Activated T-cell treated with anti-CD3 and anti-CD28 coated beads, Interleukin-2, amount 50 U/mL, for 72 hours (primary cell): ENCODE measurements at places on chromosomes 6 and 20.
A peak's percentile ranks its signal among the peaks of the same experiment; 100 is the strongest.

DNA sequence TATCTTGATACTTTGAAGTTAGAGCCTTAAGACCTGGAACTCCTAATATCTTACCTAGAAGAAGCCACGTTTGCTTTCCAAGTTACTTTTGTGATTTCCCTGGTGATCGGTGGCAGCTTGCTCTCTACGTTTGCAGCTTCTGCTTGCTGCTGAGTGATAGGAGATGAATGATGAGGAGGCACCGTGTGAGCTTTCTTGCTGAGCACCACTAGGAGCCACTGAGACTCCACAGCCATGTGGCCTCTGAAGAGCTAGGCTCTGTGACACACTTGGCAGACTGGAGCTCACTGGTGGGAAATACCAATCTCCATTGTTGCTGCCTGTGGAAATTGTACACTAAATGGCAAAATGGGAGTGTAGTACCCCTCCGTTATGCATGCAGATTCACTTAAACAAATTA is 161.8 kb downstream of the IBTK start:
- DNase-seq, result no peak

DNA sequence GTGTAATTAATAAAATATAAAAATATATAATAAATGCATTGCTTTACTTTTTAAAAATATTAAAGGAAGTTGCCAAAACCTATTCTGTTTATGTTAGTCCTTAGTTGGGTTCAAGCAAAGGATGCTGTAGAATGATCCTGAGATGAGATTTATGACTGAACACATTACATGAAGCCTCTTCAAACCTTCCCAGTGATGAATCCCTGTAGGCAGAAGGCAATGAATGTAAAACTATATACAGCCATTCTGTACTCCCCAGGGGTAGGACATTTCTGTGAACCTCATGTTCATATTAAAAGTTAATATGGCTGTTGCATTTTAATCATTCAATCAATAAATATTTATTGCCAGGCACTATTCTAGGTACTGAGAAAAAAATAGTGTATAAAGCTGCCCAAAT is 166.0 kb downstream of the RFPL4B start:
- no peak for DNase-seq

- no peak for DNase-seq
Observed at GRCh38 chr6:167565388-167565787, 240.5 kb downstream of the TTLL2 start.

GRCh38 chr6:27800731-27801373 is 111.3 kb downstream of the OR2B2 start:
- DNase-seq, result no peak

DNA sequence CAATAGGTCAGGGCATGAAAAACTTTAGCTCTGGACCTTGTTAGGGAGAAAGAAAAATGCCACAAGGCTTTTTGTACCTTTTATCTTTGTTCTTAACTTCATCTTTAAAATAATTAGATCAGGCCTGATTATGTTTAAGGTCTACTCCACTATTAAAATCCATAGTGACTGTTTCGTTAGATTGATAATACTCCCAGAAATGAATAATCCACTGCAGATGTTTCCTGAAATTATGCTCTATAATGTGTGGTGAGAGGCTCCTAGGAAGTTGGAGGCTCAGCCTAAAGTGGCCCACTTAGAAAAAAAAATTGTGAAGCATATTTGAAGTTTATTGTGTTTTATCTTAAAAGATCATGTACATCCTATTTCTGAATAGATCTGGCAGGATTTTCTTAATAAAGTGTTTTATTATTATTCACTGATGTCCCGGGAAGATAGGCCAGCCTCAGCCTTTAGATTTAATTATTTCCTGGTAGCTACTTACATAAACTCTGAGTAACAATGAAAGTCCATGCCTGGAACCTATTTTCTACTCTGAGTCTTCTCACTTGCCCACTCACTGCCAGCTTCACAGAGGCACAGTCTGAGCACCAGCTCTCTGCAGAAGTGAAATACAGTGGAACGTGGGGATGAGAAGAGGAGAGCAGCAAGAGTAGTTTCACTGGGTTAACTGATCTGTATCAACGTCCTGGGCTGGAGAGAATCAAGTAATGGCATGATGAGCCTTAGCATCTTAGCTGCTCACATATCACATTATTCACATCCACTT is 126.8 kb upstream of the TMEM170B start:
- DNase-seq, result peak; percentile 30

GRCh38 chr6:112153926-112154607 is 66.7 kb downstream of the FAM229B start:
- DNase-seq, result no peak

DNA sequence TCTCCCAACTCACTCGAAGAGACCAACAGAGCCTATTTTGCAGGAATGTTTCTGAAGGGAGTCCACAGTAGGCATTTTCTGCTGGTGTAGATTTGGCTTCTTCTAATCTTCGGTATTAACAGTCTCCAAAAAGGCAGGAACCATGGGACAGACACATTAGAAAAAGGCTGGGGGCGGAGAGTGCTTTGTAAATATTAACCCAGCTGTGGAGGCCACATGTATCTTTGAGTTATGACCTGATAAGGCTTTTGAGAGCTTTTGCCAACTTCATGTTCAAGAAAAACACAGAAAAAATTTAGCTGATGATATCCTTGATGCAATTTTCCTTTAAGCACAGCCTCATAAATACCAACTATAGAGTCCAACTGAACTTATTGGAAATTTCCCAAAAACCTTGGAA is 119.4 kb upstream of the TSHZ2 start:
- no peak for DNase-seq

DNA sequence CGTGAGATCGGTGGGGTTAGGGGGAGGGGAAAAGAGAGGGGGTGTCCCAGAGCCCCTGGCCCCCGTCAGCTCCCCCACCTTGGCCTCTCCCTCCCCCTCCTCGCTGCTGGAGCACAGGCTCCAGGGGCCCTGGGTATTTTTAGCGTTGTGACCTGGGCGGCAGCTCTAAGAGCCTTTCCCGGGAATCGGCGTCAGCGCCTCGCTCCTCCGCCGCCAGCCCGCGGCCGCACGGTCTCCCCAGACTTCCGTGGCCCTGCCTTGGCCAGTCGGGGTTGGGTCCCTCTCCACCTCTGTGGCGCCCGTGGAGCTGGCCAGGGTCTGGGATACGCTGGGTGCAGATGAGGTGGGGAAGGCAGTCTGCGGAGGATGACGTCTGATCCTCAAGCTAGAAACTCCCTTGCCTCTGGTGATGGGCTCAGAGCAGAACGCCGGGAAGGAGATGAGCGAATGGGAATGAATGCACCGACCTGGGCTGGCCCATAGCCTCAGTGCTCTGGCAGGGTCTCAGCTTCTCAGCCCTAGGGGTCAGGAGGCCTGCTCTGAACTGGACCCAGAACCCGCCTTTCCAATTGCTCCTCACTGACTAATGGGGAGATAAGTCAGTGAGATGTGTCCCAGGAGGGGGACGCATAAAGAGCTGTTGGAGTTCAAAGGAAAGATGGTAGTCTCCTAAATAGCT is 883 bp upstream of the DBNDD2 start:
- peak; percentile 21 for DNase-seq

GRCh38 chr6:33633462-33634158 is 12.5 kb downstream of the ITPR3 start:
- DNase-seq, result peak; percentile 62

GRCh38 chr20:22470620-22471026 is 113.7 kb downstream of the FOXA2 start:
- no peak for DNase-seq

- no peak for DNase-seq
Observed at GRCh38 chr6:118781897-118782296, 112.1 kb upstream of the ASF1A start.

- DNase-seq, result no peak
Observed at GRCh38 chr6:140228491-140228890, 854.0 kb upstream of the CITED2 start.

DNA sequence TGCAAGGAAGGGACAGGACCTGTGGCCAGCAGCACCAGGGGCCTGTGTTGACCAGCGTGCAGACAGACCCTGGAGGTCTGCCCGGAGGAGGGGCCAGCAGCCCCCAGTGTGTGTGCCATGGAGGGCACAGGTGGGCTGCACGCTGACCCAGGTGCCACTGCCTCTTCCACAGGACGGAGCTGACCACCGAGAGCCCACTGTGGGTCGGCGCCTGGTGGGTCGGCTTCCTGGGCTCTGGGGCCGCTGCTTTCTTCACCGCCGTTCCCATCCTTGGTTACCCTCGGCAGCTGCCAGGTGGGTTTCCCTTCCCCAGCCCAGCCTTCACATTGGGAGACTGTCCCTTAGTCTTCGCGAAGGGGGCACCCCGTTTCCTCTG is 17.9 kb downstream of the SLCO4A1 start:
- no peak for DNase-seq

- no peak for DNase-seq
Observed at GRCh38 chr6:12504325-12504966, 212.1 kb upstream of the PHACTR1 start.

DNA sequence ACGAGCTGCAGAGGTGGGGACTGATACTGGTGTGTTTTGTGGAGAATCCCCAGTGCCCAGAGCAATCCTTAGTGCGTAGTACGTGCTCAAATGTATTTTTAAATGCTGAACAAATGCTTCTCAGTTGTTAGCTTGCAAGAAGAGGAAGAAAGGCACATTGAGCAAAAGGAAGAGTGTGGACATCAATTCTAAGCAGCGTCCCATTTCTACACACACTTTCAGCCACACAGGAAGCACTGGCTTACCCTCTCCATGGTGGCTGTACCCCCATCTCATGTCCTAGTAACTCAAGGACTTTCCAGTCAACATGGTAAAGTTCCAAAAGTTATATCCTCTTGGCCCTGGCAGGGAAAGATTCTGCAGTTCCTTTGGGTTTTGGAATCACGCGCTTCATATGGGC is 98.8 kb upstream of the NXT1 start:
- no peak for DNase-seq

GRCh38 chr6:133376743-133377142 is 135.6 kb downstream of the EYA4 start:
- no peak for DNase-seq

- DNase-seq, result no peak
Observed at GRCh38 chr20:36850759-36851158, 25.2 kb upstream of the TLDC2 start.

GRCh38 chr6:34610819-34611477 is 54.8 kb upstream of the SPDEF start:
- DNase-seq, result no peak

DNA sequence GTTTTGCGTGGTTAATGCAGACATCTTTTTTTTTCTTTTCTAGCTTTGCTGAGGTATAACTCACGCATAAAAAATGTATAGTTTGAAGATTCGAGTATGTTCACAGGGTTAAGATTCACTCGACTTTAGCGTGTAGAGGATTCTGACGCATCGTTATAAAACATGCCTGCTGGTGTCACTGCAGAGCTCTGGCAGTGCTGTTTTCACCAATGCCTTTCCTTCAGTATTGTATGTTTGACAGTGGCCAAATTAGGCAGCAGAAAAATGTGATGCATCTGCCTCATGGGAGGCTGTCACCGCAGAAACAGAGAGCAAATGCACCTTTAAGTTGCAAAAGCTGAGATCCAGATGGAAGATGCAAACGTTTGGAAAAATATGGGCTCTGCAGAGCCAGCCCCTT is 18.0 kb upstream of the SIRPB2 start:
- DNase-seq, result peak; percentile 22

DNA sequence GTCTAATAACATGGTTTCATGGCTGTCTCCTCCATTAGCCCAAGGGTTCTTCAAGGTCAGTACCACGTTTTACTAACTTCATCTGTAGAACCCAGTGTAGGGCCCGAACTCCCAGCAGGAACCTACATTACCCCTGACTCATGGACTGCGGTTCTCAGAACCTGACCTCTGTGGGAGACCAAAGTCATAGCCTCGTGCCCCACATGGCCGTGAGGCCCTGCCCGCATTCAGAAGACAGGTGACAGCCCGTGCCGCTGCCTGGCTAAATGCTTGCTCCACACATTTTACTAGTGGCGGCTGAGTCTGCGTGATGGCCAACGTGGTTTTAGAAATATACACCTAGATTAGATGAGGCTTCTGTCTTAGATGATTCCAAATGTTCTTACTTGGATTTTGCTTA is 94.9 kb downstream of the CDH4 start:
- DNase-seq, result no peak

- DNase-seq, result no peak
Observed at GRCh38 chr6:133245007-133245406, 3.9 kb downstream of the EYA4 start.

DNA sequence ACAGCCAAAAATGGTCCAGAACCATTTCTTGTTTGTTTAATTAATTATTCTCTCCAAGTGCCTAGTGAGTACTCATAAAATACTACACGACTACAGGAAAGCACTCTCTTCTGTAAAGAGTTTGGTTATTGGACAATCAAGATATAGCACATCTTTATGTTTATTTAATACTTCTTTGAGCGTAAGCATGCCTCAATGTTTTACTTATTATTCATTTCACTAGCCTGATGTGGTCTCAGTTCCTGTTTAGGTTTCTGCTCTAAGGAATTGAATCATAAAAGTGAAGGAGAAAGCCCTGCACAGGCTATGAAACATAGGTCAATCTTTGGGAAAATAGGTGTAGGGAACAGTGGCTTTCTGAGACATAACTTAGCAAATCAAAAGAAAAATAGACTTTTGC is 45.9 kb upstream of the AIG1 start:
- no peak for DNase-seq

- no peak for DNase-seq
Observed at GRCh38 chr20:61756966-61757677, 308.6 kb downstream of the TAF4 start.

DNA sequence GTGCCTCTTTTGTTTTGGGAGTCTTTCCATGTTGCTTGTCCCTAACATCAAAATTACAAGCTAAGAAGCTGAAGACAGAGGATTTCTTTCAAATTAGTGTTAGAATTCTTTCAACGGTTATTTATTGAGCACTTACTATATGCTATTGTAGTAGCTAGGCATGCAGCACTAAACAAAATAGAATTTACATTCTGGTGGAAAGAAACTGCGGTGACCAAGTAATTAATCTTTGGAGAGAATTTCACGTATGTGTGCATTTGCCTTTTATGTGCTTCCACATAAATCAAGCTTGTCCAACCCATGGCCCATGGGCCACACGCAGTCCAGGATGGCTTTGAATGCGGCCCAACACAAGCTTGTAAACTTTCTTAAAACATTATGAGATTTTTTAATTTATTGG is 33.0 kb upstream of the DUSP22 start:
- DNase-seq, result no peak

DNA sequence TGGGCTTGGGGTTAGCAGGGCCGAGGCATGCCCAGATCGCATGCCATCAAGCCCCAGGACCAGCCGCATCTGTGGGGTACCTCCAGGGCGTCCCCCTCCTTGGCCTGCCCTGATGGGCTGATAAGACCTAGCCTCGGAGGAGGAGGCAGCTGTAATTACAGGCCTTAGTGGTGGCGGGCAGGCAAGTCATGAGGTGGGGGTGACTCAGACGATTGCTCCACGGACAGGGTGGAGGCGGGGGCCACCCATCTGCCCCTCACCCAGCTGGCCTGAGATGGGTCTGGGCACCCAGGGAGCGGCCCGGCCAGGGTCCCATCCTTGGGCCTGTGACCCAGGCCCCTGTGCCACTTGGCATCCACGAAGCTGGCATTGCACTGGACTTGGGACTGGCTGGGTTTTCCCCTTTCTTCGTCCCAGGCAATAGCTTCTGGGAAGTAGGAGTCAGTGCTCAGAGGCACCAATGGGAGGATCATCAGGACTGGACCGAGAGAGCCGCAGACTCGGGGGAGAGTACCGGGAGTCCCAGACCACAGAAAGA is 57.5 kb downstream of the CEBPB start:
- no peak for DNase-seq
